Astrocyte (in vitro differentiated cells and primary cell): ENCODE measurements at places on chromosomes 5 and 9. TPM values are rescaled to one million over a fixed set of nuclear protein-coding genes. Genes with fewer than 3 reads are reported as not detected.

NPR3 gene
- total RNA-seq: 0.50 and 1.1 TPM in 2 replicates

SPATA31C1 gene
- total RNA-seq: not detected in 2 replicates

DNA sequence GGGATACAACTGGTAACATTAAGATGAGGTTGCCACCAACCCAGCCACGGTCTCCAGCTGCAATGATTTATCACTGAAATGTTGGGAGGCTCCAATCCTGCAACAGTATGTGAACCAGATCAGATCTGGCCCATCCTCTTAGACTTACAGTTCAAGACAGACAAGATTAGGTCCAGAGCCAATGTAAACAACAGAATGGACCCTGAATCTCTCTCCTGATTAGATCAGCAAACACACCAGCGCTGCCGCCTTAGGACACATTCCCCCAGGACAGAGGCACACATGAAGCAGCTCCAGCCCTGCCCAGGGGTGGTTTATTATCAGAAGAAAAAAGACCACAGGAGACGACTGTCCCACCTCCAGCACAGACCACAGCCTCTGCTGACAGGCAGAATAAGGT, 82.1 kb downstream of the SLIT3 start:
- DNase-seq: no peak

DNA sequence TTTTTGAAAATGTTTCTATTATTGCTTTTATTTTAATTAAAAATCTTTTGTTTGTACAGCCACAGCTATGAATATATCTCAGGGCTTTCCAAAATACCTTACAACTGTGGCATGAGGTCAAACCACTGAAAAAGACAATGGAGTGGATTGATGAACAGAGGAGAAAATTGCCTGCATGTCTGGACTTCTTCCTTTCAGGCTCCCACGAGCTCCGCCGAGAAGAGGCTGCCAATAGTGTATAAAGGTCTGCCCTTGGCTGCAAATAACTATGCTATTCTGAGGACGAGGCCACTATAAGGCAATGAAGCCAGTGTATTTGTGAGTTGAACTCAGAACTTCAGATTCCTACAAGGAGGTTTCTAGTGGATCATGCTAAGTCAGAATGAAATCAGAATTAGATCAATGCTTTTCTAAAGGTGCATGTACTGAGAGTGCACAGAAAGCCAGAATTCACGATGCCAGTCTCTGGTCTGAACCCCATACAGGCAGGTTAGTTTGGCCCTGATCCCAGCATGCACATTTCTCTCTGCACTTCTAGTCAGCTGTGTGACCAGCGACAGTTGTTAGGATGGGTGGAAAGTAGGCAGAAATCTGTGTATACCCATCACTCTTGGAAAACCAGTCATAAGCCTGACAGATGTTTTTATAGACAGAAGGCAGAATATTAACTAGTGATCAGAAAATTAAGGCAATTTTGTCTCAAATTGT, 42.7 kb upstream of the PLPP1 start:
- DNase-seq: peak; percentile 86

GRCh38 chr5:166163996-166164610, 2127.3 kb upstream of the WWC1 start:
- DNase-seq: no peak

GRCh38 chr5:93595420-93596147, 12.6 kb downstream of the NR2F1 start:
- DNase-seq: no peak

- peak; percentile 58 for DNase-seq
Measured at GRCh38 chr5:5341531-5342292, 80.8 kb upstream of the ICE1 start.

- DNase-seq: no peak
Measured at GRCh38 chr5:127053049-127053448, 20.3 kb downstream of the C5orf63 start.

DNA sequence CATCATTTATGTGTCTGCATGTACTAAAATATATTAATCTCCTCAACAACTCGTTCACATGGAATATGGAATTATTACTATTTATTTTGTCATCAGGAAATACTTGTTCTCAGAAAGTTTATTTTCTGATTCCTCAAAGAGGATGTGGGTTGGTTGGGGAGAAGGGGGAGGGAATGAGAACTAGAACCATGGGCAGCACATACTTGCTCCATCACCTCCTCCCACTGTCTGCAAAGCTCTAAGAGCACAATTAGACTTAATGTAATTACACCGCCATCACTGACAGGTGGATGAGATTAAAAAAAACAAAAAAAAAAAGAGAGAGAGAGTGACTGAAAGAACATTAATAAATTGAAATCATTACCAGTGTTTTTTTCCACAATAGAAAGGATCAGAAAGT, 98.2 kb downstream of the OXCT1 start:
- DNase-seq: no peak
